ENCODE measurements at places on chromosomes 5 and 9.
A peak's percentile ranks its signal among the peaks of the same experiment; 100 is the strongest.

DNA sequence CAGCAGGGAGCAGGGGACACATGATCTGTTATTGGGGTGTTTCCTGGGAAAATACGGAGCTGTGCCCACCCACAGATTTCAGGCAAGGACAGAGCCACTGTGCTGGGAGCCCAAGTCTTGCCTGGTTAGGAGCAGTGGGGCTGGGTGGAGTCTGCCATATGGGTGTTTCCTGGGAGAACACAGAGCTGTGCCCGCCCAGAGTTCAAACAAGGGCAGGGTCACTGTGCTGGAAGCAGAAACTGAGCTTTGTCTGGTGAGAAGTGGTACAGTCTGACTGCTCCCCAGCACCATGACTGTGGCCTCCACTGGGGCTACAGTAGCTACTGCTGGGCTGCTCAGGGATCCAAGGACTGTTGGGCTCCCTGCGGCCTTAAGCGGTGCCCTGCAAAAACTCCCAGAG is 135.5 kb downstream of the MCTP1 start:
- DNase-seq, result no peak

DNA sequence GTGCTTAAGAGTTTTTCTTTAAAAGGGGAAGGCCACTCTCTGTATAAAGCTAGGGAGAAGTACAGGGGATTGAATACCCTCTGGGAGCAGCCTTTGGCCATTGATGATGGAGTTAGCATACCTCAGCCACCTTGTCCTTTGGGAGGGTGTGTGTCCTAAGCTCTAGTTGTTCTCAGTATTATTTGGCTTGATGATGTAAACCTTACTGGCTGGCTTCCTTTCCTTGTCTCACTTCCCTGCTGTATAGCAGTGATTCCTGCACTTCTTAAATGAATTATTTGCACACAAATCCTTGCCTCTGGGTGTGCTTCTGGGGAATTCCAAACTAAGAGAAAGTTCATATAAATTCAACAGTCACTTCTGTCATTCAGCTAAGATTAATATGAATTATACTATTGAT is 234.9 kb upstream of the RIOK2 start:
- no peak for DNase-seq

DNA sequence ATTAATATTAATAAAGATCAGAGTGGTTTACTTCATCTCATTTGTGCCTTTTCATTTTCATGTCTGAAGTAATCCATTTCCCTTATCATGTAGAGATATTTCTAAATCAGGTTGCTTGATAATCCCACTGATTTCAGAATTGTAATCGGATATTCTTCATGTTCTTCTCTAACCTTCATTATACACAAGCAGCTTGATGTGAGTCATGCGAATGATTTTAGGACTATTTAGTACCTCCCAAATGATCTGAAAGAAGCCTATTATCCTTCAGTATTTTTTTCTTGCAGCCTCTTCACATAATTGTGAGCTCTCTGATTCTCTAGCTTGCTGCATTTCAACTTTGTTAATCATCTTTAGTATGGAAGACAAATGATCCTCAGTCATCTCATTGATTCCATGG is 182.0 kb downstream of the GIN1 start:
- no peak for DNase-seq

DNA sequence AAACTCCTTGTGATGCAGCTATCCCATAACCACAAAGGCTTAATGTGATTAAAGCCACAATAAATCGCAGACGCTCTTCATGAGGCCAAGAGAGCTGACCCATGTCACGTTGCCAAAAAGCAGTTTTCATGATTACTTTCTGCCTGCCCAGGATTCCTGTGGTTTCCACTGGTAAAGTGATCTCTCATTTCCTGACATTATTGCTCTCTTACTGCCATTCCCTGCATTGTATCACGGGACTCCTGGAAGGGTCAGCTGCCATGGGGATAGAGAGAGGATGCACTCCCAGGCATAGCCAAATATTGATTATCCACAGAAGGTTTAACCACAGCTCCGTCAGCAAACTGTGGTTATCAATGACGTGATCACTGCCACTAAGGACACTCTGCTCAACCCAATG is 103.8 kb upstream of the SLC1A3 start:
- DNase-seq, result no peak

DNA sequence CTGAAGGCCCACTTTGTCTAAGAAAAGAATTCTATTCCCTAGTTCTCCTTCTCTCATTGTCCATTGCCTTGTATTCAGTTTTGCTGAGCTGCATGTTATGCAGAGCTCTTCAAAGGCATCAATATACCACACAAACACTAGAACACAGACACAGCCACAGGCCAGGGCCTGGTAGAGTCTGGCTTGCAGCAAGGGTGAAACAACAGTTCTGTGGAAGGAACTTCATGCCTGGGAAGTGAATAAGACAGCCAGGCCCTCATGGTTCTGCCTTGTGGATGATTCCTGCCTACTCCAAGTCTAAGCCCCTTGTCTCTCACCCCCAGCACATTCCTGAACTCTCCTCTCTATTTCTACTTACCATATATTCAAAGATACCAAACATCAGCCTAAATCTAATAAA is 30.8 kb downstream of the KLHL3 start:
- no peak for DNase-seq

DNA sequence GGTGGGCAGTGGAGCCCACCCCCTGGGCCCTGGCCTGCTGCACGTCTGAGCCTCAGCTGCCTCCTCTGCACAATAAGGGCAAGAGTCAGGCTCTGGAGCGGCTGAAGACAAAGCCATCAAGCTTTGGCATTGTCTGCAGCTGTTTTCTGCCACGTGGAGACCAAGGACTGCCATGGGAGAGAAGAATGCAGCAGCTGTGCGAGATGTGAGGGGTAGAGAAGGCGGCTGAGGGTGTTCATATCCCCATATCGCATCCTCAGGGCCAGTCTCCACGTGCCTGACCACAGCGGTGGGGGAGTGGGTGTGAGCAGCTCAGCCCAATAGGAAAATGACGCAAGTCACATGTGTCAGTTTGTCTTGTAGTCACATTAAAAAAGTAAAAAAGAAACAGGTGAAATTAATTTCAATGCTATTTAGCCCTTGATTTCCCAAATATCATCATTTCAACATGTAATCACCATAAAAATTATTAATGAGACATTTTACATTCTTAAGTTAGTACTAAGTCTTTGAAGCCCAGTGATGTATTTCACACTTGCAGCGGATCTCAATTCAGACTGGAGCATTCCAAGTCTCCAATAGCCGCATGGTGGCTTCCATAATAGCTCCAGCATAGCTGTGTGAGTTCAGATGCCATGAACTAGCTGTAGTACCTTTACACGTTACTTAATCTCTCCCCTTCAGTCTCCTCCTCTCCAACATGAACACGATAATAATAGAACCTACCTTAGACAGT is 6.6 kb downstream of the C1QTNF2 start:
- DNase-seq, result no peak

GRCh38 chr5:81303563-81303962 is 2.2 kb downstream of the ZCCHC9 start:
- DNase-seq, result no peak

DNA sequence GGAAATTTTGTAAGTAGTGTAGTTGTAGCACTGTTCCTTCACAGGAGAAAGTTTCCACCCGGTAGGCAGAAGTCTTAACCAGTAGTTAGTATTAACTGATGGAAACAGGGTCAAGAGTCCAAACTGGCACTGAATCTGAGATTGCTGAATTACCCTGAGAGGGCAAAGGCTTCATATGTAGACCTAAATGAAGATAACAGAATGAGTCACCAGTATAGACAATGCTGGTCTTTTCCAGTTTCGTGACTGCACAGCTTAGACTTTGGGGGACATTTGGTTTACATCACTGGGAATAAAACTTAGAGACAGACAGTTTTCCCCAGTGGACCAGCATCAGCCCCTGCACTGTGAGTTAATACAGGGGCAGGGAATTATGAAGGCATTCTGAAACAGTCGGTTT is 60.5 kb downstream of the PCSK5 start:
- no peak for DNase-seq

DNA sequence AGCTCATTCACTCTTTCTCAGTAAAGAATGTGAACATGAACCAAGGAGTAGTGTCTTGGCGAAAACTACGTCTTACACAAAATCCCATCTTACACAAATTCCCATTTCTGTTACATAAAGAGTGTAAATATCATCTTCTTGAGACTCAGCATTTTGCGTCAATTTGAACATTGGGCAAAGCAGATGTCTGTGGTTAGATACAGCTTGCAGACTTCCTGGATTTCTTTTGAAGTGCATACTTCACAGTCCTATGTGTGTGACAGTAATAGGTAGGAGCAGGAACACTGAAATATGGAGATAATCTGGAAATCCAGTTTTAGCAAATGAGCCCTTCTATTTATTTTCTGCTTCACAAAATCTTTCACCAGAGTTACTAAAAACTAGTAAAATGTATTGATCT is 58.8 kb downstream of the C6 start:
- DNase-seq, result no peak

- no peak for DNase-seq
Observed at GRCh38 chr5:120545951-120546350, 81.9 kb downstream of the PRR16 start.

- DNase-seq, result peak; percentile 19
Observed at GRCh38 chr9:124660341-124660801, 110.7 kb downstream of the NR6A1 start.

DNA sequence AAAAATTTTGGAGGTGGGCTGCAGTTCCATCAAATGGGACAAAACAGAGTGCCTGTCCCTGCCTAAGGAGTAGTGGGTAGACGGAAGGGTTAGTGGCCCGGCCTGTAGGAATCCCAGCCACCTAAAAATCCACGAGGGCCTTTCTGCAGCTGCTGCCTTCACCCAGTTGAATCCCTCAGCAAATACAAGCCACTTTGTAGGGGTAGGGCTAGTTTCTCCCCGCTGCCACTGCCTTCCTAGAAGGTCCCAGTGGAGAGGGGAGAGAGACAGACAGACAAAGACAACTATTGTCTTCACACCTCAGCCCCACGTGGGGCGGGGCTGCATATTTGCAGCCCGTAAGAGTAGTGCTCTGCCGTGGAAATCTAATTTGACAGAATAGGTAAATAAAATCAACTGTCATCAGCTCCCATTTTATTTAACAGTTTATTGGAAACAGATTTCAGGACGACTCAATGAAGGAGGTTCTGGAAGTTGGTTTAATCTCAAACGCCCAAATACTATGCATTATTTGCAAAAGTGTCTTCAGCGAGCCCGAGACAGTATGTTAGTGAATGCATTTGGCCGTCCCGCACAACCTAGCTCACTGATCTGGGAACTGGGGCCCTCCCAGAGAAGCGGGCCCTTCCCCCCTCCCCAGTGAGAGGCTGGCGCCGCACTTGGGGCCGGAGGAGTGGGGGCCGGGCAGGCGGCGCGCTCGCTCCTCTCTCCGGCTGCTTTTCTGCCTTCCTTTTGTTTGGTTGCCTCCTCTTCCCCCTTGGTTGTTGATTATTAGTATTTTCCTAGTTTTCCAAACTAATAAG is 67.6 kb upstream of the TBCA start:
- DNase-seq, result no peak

DNA sequence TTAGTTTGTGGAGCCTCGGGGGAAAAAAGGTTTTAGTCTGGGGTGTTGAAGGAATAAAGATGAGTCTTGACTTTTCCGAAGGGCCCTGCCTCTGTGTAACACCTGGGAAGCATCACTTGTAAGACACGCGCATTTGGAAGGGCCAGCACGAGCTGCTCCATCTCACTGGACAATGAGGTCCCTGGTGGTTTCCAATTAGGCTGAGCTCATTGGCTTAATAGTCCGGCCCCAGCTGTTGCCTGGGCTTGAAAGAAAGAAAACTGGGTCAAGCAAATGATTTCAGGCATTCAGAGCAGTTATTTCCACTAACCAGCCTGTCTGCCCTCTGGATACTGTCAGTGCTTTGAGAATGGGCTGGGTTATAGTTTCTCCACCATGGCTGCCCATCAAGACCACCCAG is 64.5 kb downstream of the NSUN2 start:
- DNase-seq, result no peak

Data from anterior cingulate cortex (tissue), 58 donors.